Choroid plexus epithelial cell (primary cell): ENCODE measurements at places on chromosomes 13 and 19.

DNA sequence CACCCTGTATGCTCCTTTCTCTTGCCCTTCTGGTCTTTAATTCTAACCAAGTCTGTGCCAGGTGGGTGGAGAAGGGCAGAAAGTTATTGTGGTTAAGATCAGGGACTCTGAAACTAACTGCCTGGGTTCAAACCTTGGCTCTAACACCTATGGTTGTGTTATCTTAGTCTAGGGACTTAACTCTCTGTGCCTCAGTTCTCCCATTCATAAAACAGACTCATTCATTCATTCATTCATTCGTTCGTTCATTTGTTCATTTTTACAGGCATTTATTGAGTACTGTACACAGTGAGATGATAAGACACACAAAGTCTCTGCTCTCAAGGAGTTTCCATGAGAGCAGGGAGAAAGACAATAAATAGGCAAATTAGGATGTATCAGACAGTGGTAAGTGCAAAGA is 30.1 kb downstream of the SOX21 start:
- no peak for DNase-seq

DNA sequence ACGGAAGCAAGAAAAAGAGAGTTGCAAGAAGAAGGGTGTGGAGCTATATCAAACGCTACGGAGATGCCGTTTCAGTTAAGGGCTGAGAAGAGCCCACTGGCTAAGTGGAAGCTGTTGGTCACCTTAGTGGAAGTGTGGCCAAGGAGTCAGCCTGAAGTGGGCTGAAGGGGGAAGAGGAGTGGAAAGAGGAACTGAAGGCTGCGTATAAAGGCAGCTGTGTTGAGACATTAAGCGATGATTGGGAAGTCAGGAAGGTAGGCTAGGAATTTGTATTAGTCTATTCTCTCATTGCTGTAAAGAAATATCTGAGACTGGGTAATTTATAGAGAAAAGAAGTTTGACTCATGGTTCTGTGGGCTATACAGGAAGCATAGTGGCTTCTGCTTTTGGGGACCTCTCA is 14.1 kb upstream of the FRY start:
- DNase-seq, result no peak

DNA sequence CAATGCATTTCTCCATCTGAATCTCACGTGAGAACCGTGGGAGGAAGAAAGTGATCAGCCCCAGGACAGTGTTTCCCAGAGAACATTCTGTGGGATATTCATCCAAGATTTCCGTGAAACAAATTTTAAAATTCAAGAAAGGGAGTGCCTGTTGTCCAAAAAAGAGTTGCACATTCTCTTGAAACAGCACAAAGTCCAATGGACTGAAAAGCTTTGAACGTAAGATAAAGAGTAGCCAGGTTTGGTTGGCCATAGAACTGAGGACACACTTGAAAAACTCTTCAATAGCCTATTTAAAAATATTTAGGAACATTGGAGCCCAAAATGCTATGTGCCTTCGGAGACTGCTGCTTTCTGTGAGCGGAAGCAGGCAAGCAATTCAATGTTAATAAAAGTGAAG is 353.9 kb downstream of the MYO16 start:
- DNase-seq, result no peak

DNA sequence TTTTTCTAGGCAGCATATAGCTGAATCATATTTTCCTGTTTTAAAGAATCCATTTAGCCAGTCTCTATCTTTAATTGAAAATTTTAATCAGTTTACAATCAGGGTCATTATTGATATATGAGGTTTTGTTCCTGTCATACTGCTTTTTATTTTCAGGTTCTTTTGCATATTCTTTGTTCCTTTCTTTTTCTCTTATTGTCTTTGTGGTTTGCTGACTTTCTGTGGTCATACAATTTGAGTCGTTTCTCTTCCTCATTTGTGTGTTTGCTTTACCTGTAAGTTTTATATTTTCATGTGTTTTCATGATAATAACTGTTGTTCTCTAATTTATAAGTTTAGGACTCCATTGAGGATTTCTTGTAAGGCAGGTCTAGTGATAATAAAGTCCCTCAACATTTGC is 812.6 kb downstream of the DACH1 start:
- no peak for DNase-seq

DNA sequence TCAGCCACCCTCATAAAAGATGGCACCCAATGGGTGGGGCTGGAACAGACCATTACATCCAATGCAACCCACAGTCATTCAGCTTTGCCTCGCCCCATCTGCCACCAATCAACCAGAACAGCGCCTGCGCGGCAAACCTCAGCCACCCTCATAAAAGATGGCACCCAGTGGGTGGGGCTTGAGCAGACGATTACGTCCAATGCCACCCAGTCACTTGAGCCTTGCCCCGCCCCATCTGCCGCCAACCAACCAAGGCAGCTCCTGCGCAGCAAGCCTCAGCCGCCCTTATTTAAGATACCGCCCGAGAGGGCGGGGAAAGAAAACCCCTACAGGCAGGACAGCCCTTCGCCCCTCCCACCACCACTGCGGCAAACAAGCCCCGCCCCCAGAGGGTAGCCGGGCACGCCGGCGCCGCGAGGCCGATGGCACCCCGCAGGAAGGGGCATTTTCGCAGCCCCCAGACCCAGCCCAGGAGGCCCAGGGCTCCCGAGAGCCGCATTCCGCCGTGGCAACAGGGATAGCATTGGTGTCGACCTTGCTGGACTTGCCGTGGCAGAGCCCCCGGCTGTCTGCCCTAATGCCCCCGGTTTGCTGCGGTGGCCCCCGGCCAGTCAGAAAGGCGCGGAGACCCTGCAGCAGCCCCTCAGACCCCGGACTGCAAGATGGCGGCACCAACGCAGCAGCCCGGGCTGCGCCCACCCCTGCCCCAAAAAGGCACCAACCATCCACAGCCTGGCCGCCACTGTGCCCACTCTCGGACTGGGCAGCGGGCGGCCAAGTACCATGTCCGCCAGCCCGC is 675 bp downstream of the PEG3 start:
- DNase-seq, result peak; percentile 67

GRCh38 chr13:66794340-66795031 is 435.6 kb downstream of the PCDH9 start:
- no peak for DNase-seq

DNA sequence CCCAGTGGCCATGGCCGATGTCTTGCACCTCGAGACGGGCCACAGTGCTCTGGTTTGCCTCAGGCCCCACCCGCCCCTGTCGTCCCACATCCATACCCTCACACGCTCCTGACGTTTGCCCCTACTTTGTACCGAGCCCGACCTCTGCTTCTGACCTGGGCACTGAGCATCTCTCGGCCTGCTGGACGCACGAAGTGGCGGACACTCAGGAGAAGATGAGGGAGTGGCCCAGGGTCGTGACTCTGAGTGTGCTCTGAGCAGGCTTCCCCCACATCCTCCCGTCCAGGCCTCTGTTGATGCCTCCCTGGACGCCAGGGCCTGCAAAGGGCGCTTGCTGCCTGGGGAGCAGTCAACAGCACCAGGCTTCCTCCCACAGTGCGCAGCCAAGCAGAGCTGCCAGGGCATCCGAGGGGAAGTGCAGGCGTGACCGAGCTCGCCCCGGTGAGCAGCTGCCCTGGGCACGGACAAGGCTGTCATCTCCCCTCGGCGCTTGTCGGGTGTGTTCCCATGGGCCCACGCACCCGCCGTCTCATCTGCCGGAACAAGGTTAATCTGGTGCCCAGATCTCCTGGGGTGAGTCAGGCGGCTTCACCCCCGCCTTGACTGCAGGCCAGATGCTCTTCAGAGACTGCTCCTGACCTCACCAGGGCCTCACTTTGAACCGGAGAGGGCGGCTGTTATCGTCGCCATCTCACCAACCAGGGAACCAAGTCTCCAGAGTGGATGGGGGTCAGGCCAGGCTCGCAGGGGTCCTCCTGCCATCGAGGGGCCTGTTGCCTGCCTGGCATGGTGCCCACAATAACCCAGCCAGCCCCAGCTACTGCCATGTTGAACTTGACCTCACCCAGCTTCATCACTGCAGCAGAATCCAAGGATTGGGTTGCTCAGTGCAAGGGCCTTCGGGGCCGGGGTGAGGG is 27.2 kb downstream of the COMP start:
- DNase-seq, result no peak

DNA sequence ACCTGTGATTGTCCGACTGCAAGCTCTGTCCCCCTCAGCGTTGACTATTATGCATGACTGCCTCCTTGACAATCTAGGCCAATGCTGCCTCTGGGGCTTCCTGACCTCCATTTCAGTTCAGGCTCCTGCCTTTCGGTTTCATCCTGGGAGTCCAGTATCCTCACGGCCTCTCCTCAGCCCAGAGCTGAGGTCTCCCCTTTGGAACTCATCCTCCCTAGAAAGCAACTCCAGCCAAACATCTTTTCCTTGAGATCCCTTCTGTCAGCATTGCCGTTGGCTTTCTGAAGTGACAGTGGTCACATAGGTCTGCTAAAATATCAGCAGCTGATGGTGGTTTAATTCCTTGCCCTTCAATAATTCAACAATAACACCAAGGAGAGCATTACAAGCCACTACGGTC is 519.1 kb upstream of the NBEA start:
- no peak for DNase-seq

DNA sequence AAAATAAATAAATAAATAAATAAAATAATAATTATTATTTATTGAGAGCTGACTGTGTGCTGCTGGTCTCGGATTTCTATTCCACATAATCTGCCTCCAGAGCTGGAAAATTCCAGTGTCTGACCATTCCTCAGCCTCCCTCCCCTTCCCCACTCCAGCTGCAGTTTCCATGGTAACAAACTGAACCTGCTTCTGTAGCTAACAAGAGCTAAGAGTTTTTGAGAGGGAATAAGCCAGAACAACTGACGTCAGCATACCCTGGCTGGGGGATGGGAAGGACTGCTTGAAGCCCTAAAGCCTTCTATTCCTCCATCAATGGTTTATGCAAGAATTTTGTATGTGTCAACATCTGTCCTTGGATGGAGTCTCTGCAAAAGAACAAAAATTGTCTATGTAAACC is 26.0 kb upstream of the PEG3 start:
- no peak for DNase-seq
